Stimulated activated CD8-positive, alpha-beta memory T cell treated with anti-CD3 and anti-CD28 coated beads, Interleukin-12 subunit alpha, Interleukin-12 subunit beta, amount 100 ng/mL, for 1 hour (primary cell): ENCODE measurements at places on chromosomes 2 and 18.
A peak's percentile ranks its signal among the peaks of the same experiment; 100 is the strongest.

- DNase-seq = no peak
Measured at GRCh38 chr18:36149514-36150289, 20.0 kb downstream of the ELP2 start.

GRCh38 chr2:166372046-166372445 lies 3.7 kb downstream of the SCN9A start:
- no peak for DNase-seq

DNA sequence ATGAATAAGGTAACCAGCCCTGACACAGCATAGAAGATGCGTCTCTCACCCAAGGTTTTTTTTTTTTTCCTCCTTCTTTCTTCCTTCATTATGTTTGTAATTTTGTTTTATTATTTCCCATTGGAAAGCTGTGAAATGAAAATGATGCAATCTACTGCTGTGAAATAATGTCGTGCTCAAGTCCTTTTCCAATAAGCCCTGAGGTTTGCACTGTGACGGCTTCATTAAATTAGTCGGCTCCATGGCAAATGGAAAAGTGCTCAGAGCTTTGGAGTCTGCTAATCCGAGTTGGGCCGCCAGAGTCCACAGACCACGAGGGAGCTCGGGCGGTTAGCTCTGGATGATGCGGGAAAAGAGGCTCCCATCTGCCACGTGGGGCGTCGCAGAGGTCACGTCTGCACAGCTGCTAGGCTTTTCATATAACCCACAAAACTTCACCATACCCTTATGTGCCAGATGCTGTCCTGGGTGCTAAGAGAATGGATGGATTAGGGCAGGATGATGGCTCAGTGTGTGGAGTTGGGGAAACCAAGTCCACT lies 92.3 kb upstream of the CAPN13 start:
- no peak for DNase-seq

GRCh38 chr2:158633261-158633660 lies 161.9 kb upstream of the DAPL1 start:
- DNase-seq = no peak

GRCh38 chr2:164275659-164276058 lies 345.6 kb downstream of the GRB14 start:
- no peak for DNase-seq

DNA sequence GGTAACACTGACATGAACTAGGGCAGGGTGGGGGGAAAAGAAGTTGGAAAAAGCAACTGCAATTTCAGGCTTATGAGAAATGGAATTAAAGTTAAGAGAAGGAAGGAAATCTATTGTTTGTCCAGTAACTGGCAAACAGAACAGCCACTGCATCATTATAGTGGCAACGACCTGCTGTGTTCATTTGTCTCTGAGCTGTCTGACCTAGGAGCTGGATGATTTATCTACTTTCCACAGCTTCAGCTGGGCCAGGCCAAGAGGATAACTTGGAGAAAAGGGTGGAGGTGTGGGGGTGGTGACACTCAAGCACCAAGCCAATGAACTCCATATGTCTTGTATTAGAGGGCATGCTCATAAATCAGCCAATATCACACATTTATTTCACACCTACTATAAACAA lies 291.5 kb upstream of the KLHL29 start:
- no peak for DNase-seq

DNA sequence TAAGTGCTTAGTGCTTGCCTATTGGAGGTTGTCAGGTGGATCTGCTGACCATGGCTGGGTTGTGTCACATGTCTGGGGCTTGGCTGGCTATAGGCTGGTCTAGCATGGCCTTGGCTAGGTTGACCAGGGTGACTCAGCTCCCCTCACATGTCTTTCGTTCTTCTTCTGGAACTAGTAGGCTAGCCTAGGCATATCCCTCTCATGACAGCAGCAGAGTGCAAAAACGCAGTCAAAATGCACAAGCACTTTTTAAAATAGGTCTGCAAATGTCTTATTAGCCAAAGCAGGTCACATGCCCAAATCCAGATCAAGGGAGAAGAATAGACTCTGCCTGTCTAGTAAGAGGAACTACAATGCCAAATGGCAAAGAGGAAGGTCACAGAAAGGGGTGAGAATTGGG lies 179.7 kb upstream of the ACVR2A start:
- no peak for DNase-seq

- no peak for DNase-seq
Measured at GRCh38 chr2:31141443-31142085, 3.3 kb upstream of the GALNT14 start.

GRCh38 chr18:59927246-59927825 lies 27.5 kb downstream of the PMAIP1 start:
- DNase-seq = no peak

- DNase-seq = no peak
Measured at GRCh38 chr2:172361840-172362239, 65.5 kb upstream of the ITGA6 start.

- no peak for DNase-seq
Measured at GRCh38 chr2:181022652-181023051, 42.2 kb downstream of the UBE2E3 start.

DNA sequence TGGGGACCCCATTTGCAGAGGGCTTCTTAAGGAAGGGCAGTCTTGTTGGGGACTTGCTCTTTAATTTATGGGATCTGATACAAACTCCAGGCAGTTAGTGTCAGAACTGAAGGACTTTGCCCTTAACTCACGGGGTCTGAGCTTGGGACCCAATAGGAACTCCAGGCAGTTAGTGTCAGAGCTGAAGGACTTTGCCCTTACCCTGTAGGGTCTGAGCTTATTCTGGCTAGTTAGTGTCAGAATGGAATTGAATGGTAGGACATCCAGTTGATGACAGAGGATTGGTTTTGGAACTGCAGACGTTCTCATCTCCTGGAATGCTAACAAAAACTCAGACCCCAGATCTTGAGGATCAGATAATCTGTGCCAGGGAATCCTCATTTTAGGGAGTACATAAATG lies 256.9 kb upstream of the COPS8 start:
- no peak for DNase-seq

GRCh38 chr2:157631861-157632260 lies 3.2 kb upstream of the ACVR1C start:
- DNase-seq = no peak

- DNase-seq = no peak
Measured at GRCh38 chr18:32328379-32328778, 138.5 kb downstream of the MEP1B start.

DNA sequence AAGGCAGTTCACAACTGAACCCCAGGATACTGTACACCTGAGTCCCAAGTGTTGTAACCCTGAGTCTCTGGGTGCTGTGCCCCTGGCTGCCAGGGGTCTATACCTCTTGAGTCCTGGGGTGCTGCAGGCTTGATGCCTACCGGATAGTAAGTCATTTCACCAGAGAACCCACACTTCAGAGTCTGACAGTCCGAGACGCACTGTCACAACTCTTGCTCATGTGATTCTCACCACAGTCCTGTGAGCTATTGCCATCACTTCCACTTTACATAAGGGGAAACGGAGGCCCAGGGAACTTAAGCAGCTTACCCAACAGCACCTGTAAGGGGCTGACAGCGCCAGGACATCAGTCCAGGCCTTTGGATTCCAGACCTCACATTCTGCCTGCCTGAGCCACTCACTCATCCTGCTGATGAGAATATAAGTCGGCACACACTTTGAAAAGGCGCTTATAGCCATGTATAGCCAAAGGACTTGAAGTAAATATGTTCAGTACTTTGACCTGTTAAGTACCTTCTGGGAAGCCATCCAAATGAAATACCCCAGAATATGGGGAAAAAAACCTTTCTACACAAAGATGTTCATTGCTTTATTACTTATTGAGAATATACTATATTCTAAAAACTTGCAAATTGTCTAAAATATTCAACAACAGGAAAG lies 180.7 kb upstream of the ID2 start:
- no peak for DNase-seq

- DNase-seq = no peak
Measured at GRCh38 chr2:99507937-99508818, 18.4 kb upstream of the REV1 start.

DNA sequence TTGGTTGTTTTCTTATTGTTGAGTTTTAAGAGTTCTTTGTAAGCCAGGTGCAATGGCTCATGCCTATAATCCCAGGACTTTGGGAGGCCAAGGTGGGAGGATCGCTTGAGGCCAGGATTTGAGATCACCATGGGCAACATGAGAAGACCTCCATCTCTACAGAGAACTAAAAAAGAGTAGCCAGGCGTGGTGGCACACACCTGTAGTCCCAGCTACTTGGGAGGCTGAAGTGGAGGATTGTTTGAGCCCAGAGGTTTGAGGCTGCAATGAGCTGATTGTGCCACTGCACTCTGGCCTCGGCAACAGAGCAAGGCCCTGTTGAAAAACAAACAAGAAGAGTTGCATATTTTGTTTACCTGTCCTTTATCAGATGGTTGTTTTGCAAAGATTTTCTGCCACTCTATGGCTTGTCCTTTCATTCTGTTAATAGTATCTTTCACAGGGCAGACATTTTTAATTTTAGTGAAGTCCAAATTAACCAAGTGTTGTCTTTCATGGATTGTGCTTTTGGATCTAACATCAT lies 46.2 kb downstream of the UGGT1 start:
- DNase-seq = no peak

DNA sequence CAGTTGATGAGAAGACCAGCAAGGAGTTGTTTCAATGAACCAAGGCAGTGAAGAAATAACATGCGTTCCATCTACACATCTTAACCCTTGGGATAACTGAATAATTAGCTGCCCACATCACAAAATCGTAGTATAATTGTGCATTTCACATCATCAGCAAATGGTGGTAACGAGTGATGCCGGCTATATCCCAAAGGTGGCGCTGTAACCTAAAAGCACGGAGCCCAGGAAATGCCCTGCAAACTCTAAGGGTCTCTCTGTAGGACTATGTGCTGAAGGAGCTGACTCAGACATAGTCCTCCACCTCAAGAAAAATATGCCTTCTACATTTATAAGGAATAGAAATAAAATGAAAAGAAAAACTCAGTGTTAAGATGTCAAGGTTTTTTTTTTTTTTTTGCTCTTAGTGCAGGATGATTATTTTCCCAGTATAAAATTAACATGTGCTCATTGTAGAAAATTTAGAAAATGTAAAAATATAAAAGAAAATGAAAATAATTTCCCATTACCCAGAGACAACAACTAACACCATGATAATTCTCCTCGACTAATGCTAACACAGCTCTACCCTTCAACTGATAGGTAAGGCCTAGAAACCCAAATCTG lies 23.1 kb upstream of the DSG3 start:
- no peak for DNase-seq

DNA sequence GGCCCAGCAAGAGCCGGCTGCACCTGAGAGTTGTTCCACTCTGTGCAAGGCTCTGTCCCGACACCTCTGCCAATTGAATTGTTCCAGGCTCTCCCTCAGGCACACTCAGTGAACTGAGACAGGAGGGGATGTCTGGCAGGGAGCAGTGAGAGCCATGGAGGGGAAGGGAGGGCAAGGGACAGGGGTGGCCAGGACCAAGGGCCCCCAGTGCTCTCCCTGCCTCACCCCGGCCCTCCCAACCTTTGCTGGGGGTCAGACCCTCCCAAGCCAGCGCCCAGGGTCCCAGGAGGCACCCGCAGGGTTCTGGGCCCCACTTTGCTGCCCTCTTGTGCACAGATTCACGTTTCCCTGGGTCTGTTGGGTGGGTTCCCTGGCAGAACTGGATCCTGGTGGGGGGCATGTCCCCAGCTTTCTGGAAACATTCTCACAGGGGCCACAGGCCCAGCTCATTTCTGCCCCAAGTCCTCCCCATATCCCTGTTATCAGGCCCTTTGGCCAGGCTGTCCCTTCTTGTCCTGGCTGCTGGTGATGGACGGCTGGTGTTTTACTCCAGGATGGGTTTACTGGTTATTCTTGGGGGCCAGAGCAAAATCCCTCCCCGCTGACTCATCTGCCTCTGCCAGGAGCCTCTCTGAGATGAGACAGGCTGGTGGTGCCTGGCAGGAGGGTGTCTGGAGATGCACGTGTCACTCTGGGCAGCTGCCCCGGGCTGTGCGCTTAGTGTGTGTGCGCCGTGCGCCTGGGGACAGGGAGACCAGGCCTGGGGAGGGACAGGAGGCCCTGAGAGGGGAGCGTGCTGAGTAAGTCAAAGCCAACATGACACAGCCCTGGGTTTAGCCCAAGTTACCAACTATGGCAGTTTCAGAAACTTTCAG lies 136.5 kb upstream of the CTDP1 start:
- no peak for DNase-seq

DNA sequence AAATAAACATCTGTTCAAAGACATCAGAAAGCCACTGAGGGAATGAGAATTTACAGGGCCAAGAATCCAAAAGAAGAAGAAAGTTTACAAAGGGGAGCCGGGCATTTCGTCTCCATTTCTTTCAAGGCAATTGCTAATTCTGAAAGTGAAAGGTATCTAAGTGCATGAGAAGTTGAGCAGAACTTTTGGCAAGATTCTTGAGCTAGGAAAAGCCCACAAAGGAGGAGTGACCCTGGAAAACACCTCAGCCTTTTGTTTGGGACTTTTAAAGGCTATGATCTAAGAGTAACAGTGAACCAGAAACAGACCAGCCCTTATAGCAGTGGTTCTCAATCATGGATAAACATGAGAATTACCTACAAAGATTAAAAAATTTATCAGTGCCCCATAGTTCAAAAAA lies 87.4 kb downstream of the MDH1 start:
- DNase-seq = no peak

GRCh38 chr2:52343706-52344266 lies 1311.9 kb upstream of the NRXN1 start:
- no peak for DNase-seq

GRCh38 chr2:159009940-159010339 lies 41.5 kb downstream of the TANC1 start:
- no peak for DNase-seq

- no peak for DNase-seq
Measured at GRCh38 chr2:154591294-154591820, 107.1 kb upstream of the KCNJ3 start.

- DNase-seq = no peak
Measured at GRCh38 chr2:37394796-37395555, 50.5 kb downstream of the QPCT start.

DNA sequence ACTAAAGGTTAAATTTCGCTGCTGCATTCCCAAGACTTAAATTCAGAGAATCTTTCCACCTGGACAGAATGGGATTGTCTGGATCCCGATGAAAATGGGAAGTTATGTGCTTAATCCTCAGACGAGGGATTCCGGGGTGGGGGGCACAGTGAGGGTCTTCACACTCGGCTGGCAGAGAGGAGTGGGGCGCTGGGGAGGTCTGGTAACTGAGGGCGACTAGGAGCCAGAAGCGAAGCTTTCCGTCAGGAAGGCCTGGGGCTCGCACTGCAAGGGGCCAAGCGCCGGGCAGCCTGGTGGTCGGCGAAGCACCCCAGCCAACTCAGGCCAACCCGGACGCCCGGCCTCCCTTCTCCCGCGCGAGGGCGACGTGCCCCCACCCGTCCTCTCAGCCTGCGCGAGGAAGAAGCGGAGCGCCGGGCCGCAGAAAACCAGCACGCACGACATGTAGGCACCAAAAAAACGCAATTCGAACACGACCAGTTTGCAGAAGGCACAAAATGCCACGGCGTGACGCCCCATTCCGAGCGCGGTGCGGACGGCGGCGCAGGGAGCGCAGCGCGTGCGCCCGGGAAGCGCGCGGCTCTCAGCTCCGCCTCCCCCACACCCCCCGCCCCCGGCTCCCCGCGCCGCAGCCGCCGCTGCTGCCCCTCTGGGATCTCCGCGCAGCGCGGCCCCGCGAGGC lies 188.1 kb downstream of the ZEB2 start:
- DNase-seq = peak; percentile 47

GRCh38 chr2:16088035-16088801 lies 147.9 kb downstream of the MYCN start:
- no peak for DNase-seq

GRCh38 chr2:165469417-165469816 lies at the start of gene CSRNP3:
TSS of gene CSRNP3 (plus strand) at chr2:165469698. CDS start at chr2:165595066, 125,368 bp downstream.
- DNase-seq = no peak

GRCh38 chr2:219713110-219713509 lies 85.7 kb downstream of the SLC4A3 start:
- no peak for DNase-seq
